NAMALWA (cell line): ENCODE measurements at places on chromosomes 5 and 9.

- DNase-seq: no peak
Observed at GRCh38 chr5:35862126-35862525, 5.4 kb downstream of the IL7R start.

DNA sequence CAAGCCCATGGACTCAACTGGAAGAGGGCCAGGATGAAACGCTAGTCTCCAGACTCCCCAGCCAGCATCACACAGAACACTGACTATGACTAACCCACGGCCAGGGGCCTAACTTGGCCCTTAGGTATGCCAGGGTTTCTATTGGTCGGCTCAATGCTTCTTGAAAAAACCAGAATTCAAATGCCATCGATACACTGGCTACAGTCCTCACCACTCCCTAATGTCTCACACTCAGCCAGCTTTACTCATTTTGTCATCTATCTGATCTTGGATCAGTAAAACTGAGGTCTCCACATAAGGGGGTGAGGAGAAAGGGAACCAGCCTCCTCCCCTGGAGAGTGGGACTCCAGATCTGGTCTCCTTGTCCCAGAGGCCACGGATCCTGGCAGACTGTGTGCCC, 59.5 kb upstream of the FUBP3 start:
- no peak for DNase-seq

GRCh38 chr5:136174021-136174659, 18.8 kb downstream of the SMIM32 start:
- DNase-seq: peak; percentile 60

DNA sequence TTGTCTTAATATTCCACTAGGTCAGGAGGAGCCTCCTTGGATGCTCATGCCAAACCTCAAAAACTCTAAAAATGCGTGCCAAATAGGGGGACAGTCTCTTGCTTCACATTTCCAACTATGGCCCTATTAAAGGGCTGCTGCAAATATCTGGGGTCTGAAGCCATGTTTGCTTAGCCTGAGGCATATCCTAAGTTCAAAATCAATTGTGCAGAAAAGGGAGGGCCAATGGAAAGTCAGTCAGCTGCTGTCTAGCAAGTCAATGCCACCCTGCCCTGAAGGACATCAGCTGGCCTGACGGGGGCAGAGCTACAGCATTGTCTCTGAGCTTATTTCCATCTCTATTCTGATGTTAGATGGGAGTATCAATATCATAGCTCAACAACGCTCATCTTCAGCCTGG, 93.6 kb downstream of the SH3TC2 start:
- DNase-seq: no peak

DNA sequence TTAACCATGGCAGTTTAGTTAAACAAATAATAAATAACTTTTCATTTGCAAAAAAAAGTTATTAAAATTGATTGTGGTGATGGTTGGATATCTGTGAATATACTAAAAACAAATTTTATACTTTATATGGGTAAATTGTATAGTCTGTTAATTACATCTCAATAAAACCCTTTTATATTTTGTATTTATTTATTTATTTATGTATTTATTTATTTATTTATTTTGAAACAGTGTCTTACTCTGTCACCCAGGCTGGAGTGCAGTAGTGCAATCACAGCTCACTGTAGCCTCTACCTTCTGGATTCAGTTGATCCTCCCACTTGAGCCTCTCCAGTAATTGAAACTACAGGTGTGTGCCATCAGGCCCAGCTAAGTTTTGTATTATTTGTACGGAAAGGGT, 52.4 kb downstream of the OTP start:
- DNase-seq: no peak
